Large intestine (tissue), 12 donors: ENCODE measurements at places on chromosomes 7 and 10. TPM values are rescaled to one million over a fixed set of nuclear protein-coding genes. Genes with fewer than 3 reads are reported as not detected.

DNA sequence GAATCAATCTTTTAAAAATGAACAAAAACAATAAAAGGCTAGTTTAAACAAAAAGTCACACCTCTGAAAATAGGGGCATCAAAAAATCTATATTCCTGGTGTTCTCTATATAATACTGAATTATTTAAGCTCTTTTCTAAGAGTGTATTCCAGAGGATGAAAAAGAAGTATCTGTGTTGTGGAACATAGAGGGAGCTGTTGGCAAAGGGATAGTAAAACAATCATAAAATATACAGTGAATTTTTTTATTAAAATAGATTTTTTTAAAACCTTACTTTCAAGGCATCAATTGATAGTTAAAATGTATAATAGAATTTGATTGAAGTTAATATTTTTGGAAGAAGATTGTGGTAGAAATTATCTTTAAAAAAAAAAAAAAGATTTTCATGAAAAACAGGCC lies 1409.1 kb upstream of the CELF2 start:
- no peak for DNase-seq

GRCh38 chr10:22049635-22050034 lies 46.1 kb upstream of the DNAJC1 start:
- DNase-seq: no peak

CTTNBP2 gene
- 4.6 TPM for polyA plus RNA-seq

DNA sequence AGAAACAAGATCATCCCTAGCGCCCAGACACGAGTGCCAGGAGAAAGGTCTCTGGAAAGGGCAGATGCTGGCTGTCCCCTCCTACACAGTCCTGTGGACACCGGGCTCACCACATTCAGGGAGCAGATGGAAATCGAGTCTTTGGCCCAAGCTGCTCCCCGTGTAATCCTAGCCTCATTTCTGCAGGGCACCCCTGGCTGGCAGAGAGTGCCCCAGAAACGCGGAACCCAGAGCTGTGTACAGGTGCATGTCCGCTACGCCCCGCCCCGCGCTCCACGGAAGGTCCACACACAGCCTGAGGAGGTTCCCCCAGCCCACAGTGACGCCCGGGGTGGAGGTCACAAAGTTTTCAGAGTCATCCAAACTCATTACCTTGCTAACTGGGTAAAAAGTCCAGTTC lies 202.8 kb downstream of the MAD1L1 start:
- DNase-seq: no peak

DNA sequence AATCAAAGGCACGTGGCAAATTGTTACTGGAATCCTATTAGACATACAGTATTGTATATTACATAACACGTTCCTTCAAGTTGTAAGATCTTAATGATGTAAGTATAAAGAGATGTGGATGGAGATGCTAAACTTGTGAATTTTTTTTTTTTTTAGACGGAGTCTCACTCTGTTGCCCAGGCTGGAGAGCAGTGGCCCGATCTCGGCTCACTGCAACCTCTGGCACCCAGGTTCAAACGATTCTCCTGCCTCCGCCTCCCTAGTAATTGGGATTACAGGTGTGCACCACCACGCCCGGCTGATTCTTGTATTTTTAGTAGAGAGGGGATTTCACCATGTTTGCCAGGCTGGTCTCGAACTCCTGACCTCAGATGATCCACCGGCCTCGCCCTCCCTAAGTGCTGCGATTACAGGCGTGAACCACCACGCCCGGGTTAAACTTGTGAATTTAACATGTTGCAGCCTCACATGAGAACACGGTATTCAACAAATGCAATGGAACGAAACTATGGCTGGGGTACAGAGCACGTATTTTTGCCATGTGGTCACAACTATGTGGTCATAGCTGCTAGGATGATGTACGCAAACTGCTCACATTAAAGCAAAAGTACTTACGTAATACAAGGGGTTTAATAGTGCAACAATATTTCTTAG lies 818 bp upstream of the SUPV3L1 start:
- peak; percentile 50 for DNase-seq

DNA sequence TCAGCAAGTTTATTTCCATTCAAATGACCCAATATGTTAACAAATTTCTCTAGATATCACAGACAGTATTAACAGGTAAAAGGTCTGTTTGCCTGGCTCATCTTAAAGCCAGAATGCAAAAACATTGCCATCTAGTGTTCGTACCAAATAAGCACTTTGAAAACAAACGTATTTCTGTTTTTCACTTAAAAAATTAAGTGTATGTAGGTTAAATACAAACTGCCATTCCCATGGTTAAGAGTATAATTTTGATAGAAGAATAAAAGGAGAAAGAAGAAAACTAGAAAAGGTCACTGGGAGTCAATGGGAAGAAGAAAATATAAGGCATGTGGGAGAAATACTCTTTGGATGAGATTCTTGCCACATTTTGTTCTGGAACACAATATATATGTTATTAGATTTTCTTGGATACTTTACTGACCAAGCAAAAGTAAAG lies 51.0 kb downstream of the ORC5 start:
- peak; percentile 1 for DNase-seq

- no peak for DNase-seq
Observed at GRCh38 chr10:52187521-52188258, 126.4 kb upstream of the DKK1 start.

PIK3CG gene
- 2.7 TPM for polyA plus RNA-seq

TAS2R41 gene
- not detected for polyA plus RNA-seq

OR2A7 gene
- polyA plus RNA-seq: 16.7 TPM

DNA sequence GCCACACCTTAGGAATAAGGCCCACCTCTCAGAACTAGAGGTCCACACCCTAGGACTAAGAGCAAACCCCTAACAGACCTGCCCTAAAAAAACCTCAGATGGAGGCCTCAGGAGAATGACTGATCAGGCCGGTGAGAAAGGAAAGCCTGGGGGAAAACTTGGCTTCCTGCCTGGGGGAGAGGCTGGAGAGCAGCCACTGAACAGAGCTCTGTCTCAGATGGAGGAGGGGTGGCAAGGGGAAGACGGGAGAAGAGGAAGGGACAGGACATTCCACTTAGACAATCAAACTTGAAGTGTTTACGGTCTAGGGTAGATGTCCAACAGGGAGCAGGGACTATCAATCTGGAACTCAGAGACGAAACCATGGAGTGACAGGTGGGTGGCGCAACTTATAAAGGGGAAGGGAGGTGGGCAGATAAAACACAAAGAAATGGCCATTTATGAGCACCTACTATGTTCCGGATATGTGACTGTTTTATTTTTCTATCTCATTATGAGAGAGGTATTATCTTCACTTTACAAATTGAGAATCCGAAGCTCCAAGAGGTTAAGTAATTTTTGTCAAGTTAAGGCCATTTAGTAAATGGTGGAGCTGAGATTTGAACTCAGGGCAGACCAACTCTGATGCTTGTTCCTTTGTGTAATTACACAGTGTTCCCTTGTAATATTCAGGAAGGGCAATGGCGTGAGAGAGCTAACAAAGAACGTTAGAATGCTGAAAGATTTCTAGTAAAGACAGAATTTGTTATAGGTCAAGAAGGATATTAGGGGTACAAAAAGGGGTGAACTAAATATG lies 82.6 kb downstream of the DNMBP start:
- DNase-seq: no peak

HTR7 gene
- 2.2 TPM for polyA plus RNA-seq

DNA sequence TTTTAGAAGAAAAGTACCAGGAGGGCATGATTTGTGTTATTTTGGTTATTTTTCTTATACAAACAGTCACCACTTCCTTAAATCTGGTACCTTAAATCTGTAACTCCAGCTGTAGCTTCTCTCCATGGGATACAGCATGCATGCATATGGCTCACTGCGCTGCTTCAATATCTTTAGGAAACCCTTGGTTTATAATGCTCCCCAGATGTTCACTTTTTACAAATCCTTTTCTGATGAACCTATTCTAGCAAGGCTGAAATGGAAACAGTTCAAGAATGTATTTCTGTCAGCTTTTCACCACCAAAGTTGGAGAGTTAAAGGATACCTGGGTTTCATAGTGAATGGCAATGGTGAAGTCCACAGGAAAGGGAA lies 50.9 kb downstream of the LAMB4 start:
- DNase-seq: no peak

DNA sequence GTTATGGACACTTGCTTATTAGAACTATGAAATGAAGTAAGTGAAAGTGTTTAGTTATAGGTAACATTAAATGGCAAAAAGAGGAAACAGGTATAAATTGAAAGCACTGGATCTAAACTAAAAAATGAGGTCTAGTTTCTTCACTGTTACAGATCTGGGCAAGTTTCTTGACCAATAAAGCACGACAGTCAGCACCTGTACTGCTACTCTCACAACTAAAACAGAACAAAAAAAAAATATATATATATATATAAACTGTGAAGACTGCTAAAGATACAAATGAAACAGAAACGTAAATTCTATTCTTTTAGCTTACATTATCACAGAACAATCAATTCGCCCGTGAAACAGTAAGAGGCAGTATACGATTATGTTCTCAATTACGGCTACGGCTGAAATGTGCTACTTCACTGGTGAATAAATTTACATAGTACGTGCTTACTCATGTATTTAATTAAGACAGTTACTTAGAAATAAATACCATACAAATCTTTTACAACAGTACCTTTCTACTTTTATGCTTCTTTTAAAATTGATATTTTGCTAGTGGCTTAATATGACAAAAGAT lies 4.2 kb downstream of the AHR start:
- no peak for DNase-seq

C10orf67 gene
- 0.27 TPM for polyA plus RNA-seq

GRCh38 chr7:36175886-36176285 lies 22.8 kb downstream of the EEPD1 start:
- DNase-seq: no peak

DNA sequence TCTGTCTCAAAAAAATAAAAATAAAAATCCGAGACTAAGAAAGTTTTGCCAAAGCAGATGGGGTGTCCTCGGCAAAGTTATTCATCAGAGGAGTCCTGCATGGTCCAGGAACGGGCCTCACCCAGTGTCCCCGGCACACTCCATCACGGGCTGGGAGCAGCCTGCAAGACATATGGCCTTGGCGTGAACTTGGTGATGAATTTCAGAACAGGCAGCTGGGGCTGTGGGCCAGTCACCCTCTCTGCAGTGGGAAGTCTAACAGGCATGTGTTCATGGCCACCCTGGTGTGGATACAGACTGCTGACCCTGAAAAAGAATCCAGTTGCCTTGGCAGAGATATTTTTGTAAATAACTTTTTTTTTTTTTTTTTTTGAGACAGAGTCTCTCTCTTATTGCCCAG lies 34.7 kb downstream of the NPTX2 start:
- no peak for DNase-seq

- no peak for DNase-seq
Observed at GRCh38 chr10:124983321-124983720, 41.4 kb downstream of the ZRANB1 start.

- no peak for DNase-seq
Observed at GRCh38 chr10:130871406-130871805, 440.1 kb downstream of the TCERG1L start.
